ENCODE measurements at places on chromosomes 4 and X.
A peak's percentile ranks its signal among the peaks of the same experiment; 100 is the strongest.

DNA sequence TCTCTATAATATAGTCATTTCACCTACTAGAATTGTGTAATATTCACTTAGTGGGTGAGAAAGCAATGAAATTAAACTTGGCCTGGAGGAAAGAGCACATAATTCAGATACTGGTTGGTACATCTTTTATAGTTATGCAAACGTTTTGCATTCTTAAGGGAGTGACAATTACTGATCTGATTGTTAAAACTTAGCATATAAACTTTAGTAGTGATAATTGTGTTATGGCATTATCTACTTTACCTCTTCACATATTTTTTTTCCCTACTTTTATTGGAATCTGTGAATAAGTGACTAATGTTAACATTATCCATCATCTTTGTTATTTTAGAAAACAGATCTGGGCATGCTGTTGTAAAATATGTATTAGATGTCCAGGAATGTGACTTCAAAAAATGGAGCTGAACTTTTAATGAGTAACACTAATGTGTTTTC is 217.4 kb upstream of the GIMD1 start:
- no peak for DNase-seq

DNA sequence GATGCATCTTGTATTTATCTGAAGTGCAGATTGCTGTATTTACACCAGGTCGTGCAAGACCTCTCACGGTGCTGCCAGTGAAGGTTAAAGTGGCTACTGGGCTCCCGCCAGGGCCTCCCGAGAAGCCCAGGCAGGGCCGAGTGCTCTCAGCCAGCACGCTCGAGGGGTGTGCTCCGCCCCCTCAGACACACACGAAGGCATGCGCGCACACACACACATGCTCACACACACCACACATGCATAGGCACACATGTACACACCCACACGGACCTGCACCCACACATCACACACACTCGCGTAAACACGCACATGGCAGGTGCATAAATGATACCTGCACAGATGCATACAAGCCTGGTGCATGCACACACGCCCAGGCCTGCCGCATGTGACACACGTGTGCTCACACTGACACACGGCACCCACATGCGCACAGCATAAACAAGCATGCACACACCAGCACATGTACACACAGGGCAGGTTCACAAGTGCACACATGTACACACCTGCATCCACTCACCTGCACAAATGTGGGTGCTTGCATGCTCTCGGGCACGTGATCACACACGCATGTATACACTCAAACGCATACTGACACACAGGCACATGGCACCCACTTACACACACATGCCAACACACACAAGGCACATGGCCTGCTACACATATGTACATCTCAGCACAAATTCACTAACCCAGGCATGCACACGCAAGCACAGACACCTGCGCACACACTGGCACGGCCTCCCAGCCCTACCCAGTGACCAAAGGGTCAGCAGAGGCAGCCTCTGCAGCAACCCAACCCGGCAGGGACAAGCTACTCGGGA is 71.6 kb downstream of the FAM53A start:
- no peak for DNase-seq

DNA sequence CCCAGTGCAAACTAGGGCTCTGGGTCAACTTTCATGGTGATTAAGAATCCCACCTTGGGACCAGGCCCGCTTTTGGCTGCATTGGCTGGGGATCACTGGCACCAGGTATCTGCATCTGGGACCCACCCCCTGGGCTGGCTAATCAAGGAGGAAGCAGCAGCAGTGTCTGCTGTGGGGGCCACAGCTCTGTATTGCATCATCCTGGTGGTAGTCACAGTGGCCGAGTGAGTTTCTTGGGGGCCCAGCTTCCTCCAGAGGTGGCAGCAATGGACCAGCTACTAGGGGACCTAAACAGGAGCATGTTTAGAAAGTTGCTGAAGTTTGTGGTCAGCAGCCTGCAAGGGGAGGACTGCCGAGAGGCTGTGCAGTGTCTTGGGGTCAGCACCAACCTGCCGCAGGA is 15.7 kb downstream of the LNX1 start:
- no peak for DNase-seq

DNA sequence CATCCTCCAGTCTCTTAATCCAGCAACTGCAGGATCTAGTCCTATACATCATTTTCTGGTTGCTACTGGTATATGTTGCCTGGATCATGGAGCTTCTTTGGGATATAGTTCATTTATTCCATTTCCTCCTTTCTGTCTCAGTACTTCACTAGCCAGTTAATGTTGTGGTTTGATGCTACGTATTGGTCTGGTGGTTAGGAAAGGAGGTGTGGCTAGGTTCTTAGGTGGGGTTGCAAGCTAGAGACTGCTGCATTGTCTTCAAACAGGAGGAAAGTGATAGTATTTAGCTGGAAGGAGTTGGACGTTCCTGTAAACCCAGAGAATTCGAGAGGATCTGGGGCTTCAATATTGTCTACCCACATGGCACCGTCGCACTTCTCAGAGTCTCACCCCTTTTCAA is 129.5 kb downstream of the SNCA start:
- no peak for DNase-seq

DNA sequence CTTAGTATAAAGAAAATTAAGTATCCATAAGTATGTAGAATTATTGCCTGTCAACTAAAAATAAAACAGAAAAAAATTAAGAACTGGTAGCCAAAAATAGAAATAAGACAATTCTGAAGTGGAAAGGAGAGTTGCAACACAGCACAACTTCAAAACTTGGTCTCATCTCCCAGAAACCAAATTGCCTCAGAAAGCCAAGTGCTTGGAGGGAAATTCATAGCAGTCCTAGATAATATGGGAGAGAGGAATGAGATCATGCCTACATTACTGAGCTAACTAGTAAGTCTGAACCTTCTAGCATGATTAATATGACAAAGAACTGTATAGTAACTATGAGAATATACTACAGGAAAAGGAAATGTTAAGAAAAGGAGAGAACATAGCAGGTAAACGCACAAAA is 256.5 kb downstream of the LDB2 start:
- no peak for DNase-seq

- DNase-seq: peak; percentile 85
Observed at GRCh38 chr4:152079543-152080293, 318.9 kb upstream of the GATB start.

- DNase-seq: no peak
Observed at GRCh38 chr4:188031751-188032150, 36.2 kb downstream of the ZFP42 start.

- no peak for DNase-seq
Observed at GRCh38 chr4:120916937-120917336, 5.6 kb downstream of the PRDM5 start.

Measured in activated CD4-positive, alpha-beta T cell treated with anti-CD3 and anti-CD28 coated beads, Interleukin-10, Interleukin-2, amounts not matched to agents 100 ng/mL and 50 ng/mL, durations not matched to agents 16 hours and 8 hours (primary cell).